ENCODE measurements at places on chromosomes 7 and 10.

DNA sequence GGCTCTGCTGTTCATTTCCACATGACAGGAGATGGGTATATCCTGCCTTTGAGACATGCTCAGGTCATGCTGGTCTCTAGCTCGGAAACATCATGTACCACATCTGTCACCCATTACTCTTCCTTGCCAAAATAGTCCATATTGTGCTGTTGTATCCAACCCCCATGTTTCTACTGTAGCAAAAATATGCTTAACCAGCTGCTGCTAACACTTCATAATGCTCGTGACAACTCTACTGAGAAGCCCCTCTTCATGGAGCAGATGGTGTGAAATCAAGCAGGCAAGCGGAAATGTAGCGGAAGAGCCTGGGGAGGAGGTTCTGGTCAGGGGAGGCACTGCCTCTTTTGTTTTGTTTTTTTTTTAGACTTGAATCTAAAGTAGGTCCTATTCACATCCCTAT lies 82.9 kb downstream of the NPY start:
- DNase-seq = no peak

- no peak for DNase-seq
Measured at GRCh38 chr10:4719671-4720070, 106.3 kb upstream of the AKR1E2 start.

DNA sequence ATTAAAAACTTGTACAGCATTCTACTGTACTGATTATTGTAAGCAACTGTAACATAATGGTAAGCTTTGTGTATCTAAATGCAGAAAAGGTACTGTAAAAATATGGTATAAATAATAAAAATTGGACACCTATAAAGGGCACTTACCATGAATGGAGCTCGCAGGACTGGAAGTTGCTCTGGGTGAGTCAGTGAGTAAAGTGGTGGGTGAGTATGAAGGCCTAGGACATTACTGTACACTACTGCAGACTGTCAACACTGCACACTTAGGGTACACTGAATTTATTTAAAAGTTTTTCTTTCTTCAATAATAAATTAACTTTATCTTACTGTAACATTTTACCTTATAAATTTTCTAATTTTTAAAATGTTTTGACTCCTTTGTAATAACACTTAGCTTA lies 118.6 kb upstream of the ASAH2 start:
- DNase-seq = no peak

DNA sequence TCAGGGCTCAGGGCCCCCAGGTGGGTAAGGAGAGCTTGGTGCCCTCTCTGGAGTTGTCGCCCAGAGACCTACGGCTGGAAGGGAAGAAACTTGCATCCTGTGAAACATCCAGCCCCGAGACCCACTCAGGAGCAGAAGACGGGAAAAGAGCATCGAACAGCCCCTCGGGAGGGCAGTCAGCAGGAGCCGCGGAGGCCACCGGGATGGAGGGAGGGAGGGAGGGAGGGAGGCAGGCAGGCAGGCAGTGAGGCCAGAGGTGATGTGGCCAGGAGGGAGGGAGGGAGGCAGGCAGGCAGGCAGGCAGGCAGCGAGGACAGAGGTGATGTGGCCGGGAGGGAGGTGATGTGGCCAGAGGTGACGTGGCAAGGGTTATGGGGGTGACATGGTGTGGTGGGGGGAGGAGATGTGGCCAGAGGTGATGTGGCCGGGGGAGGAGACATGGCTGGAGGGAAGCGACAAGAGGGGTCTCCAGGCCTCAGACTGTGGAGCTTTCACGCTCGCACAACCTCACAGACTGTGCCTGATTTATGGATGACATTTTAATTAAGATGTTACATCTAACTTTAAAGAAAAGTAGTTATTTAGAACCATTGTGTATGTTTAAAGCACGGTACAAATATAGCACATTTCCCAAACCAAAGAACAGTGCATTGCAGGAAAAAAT lies 141.1 kb downstream of the DIP2C start:
- DNase-seq = no peak

DNA sequence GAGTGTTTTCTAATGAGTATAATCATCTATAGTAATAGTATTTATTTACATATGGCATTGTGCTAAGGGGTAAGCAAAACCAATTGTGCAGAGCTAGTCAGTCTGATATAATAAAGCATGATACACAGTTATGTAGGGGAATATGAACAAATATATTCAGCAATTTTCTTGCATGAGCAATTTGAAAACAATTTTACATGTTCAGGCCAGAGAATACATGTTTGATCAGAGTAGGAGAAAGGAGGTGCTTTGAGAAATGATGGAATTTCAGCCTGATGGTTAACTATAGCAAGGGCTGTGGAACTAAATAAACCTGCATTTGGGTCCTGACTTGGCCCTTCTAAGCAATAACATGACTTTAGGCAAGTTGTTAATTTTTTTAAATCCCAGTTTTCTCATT lies 214.5 kb downstream of the TWIST1 start:
- no peak for DNase-seq

- no peak for DNase-seq
Measured at GRCh38 chr7:149816794-149817193, 21.4 kb upstream of the ZNF862 start.

DNA sequence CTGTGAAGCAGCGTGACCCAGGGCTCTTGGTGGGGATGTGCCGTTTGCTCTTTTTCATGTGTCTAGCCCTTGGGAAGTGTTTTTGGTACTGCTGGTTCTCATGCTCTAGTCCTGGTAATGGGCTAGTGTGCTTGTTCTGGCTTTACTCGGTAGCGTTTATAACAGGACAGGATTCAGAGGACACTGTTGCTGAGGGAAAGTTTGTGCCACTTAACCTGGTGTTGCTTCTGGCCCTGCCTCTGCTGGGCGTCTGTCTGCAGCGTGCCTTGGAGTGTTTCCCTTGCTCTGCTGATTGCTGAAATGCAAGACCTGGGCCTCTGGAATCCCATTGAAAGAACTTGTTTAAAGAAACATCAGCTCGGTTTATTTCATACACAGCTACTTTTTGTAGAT lies 35.0 kb downstream of the INPP5A start:
- no peak for DNase-seq

DNA sequence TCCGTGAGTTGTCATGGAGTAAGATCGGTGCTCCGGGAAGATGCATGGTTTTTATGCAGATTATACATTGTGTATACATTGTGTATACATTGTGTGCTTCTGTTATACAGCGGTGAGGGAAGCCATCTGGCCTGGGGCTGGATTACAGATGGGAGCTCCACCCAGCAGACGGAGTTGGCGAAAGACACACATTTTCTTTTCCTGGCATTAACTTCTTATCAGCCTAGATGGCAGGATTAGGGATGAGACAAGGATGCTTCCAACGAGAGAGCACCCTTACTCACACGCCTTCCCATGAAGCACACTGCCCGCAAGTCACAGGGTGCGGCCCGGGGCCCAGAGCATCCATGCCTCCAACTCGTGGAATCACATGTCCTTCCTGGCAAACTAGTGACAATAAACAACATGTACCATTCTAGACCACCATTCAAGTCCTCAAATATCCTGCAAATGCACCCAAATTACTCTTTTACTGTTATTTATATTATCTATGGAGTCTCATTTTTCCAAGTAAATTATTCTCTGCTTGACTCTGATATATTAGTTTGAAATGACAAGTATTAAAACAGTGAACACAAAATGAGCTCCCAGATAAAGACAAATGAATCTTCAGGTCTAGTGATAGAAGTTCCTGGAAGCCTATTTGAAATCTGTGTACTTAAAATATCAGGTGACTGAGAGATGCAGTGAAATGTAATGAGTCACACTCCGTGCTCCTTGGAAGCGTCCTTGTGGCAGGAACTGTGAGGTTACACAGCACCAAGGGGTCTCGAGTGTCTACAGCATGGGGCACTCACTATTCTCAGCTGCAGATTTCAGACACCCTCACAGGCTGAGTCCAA lies 29.8 kb upstream of the PPP2R2D start:
- DNase-seq = no peak

GRCh38 chr10:100645613-100646392 lies 99.6 kb upstream of the PAX2 start:
- no peak for DNase-seq

DNA sequence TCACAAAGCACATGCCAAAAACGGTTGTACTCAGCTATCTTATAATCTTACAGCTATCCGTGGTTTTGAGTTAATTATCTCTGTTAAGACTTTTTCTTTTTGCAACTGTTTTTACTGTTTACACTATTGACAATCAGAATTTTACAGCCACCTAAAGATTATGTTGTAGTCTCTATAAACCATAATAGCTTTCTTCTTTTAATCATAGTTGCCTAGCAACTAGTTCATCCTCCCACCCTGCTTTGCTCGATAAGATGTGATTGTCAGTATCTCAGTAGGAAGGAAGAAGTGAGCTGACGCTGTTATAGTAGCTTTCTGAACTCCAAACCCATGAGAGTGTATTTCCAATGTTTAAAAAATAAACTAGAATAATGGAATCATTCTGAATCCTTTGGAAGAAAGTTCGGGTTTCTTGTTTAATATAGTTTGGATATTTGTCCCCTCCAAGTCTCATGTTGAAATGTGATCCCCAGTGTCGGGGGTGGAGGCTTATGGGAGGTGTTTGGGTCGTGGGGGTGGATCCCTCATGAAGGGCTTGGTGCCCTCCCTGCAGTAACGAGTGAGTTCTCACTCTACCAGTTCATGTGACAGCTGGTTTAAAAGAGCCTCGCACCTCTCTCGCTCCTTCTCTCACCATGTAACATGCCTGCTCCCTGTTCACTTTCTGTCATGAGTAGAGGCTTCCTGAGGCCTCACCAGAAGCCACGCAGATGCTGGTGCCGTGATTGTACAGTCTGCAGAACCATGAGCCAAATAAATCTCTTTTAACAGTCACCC lies 68.1 kb downstream of the SVOPL start:
- no peak for DNase-seq

- DNase-seq = no peak
Measured at GRCh38 chr7:132321387-132321786, 254.9 kb downstream of the PLXNA4 start.

DNA sequence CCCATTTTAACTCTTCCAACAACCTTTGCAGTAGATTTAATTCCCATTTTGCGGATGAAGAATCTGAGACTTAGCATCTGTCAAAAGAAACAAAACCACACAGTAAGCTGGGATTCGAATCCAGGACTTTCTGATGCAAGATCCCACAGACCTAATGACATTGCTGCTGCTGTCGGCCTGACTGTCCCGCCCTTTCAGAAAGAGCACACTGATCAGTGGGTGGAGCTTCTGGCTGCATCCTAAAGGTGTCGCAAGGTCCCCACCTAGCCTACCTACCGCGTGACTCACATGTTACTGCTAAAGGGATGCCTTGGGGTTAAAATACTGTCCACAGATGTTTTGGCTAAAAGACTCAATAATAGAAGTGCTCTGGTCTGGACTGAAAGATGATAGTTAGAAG lies 134.7 kb downstream of the EMX2 start:
- DNase-seq = no peak

GRCh38 chr10:77090381-77091356 lies 546.9 kb downstream of the KCNMA1 start:
- no peak for DNase-seq

DNA sequence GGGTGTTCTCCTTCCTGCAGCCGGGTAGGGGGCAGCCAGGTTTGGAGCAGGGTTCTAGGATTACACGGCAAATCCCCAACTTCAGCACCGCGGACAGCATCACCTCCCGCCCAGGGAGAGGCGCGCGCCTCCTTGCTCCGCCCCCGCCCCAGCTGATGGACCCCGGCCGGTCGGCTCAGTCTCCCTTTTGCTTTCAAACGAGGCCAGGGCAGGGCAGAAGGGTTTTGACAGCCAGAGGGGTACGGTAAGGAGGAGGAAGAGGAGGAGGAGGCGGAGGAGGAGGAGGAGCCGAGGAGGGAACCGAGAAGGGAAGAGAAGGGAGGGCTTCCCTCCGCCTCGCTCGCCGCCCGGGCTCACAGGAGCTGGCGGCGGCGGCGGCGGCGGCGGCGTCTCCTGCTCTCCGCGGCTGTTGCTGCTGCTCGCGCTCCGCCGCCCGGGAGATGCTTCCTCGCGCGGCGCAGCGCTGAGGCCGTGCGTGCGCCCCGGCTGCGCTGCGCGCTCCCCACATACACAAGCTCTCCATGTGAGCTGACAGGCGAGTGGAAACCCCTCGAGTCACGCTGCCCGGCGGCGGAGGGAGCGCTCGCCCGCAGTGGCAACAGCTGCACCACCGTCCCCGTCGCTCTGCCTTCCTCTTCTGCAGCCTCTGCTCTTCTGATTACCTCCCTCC lies 615 bp upstream of the CNTNAP2 start:
- no peak for DNase-seq

- no peak for DNase-seq
Measured at GRCh38 chr7:91940171-91940570, 491 bp upstream of the AKAP9 start.

GRCh38 chr7:117364339-117365080 lies 41.7 kb upstream of the WNT2 start:
- DNase-seq = no peak

GRCh38 chr7:45191396-45191795 lies 33.8 kb downstream of the RAMP3 start:
- no peak for DNase-seq

- no peak for DNase-seq
Measured at GRCh38 chr7:77157446-77157845, 35.0 kb downstream of the CCDC146 start.

DNA sequence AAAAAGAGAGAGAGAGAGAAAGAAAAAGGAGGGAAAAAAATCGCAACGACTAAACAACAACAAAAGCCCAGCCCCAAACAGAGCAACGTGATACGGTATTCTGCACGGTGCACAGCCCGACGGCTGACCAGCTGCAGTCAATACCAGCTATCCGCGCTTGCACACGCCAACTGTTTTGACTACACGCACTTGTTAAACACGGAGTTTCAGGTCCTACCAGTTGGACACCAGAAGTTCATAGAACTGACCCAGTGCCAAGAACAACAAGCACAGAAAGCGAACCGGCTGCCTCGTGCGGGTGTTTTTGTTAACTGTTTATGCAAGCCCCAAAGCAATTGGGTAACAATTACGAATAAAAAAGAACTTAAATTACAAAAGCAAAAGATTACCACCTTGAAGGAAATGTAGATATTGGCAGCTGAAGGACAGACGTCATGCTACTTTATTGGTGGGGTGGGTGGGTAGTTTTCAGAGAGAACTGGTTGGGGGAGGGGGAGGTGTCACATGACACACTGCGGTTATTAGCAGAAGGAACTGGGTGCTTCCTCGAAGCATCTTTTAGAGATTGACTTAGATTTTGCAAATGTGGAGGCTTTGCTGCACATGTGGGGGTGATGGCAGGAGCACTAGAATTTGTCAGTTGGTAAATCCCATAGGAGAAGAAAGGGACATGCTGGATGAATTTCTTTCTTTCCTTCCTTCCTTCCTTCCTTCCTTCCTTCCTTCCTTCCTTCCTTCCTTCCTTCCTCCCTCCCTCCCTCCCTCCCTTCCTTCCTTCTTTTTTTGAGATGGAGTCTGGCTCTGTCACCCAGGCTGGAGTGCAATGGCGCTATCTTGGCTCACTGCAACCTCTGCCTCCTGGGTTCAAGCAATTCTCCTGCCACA lies 110.6 kb upstream of the EFCAB10 start:
- DNase-seq = no peak

GRCh38 chr7:37970211-37970610 lies 49.8 kb downstream of the EPDR1 start:
- no peak for DNase-seq

- no peak for DNase-seq
Measured at GRCh38 chr7:51275532-51275931, 41.1 kb downstream of the COBL start.

All from cortex of kidney (tissue), 1 donor.